ENCODE measurements at places on chromosomes 3 and 15.
A peak's percentile ranks its signal among the peaks of the same experiment; 100 is the strongest.

DNA sequence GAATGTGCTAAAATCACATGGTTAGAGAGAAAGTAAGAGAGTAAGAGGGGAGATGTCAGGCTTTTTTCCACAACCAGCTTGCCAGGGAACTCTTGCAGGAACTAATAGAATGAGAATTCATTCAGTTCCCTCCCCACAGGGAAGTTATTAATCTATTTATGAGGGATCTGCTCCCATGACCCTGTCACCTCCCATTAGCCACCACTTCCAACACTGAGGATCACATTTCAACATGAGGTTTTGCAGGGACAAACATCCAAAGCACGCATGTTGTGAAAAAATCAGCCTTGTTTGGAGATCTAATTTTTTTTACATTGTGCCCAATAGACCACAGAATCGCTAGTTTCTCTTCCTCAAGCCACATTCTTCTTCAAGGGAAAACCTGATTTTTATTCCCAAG lies 904.0 kb downstream of the TBL1XR1 start:
- no peak for DNase-seq

GRCh38 chr15:77455696-77456321 lies 35.1 kb downstream of the HMG20A start:
- peak; percentile 43 for DNase-seq

DNA sequence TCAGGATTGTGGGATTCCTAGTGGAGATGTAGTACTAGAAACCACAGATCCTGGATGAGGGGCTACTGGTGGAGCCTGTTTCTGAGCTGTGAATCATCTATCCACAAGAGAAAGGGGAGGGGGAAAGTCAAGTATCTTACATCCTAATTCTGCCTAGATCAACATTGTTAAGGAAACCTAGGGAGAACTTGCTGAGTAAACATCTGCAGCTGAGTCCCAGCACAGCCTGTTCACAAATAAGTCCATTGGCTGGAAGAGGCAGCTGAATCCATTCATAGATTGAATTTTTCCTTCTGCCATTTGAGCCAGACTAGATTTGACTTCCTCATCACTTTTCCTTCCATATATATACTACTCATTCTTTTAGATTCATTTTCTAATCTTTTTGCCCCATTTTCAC lies 460.5 kb downstream of the TUSC7 start:
- no peak for DNase-seq

GRCh38 chr15:30997270-30997669 lies 5.8 kb upstream of the MTMR10 start:
- no peak for DNase-seq

GRCh38 chr3:170632780-170633179 lies 46.9 kb upstream of the SLC7A14 start:
- no peak for DNase-seq

DNA sequence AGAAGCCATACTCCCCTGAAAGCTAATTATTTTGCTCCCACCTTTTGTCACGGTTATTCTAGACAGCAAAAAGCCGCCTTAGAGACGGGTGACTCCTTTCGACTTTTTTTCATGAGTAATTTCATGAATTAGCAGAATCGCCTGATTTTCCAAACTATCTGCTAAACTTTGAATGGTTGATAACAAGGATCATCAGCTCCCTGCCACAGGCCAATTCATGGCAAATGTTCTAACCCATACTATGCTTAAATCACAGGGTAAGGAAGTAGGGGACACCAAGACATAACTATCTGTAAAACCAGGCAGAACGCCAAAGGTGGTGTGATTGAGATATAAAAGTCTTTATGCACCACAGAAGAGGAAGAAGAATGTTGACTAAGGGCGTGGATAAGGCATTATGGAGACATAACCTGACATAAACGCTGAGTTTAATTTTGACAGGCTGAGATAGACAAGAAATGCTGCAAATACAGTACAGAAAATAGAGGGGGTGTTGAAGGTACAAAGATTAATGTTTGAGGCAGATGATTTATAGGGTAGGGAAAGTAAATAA lies 891 bp upstream of the DMXL2 start:
- no peak for DNase-seq

DNA sequence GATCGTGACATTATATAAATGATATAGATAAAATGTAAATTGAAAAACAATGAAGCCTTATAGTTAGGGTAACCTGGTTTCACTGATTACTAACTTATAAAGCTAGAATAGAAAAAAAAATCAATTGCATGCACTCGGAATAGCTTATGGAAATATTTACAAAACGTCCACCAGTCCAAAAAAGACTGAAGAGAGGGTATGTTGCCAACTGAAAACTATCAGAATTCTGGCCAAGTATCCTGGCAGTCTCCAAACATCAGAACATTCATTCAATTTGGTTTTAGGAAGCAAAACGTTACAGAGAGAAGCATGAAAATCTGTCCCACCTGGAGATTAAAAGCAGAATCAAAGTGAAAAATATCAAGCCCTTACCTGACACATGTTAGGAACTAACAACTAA lies 892.4 kb downstream of the ROBO1 start:
- DNase-seq = no peak

GRCh38 chr3:182861348-182861747 lies 68.0 kb downstream of the ATP11B start:
- no peak for DNase-seq

GRCh38 chr15:51328926-51329325 lies 9.5 kb downstream of the CYP19A1 start:
- DNase-seq = no peak

DNA sequence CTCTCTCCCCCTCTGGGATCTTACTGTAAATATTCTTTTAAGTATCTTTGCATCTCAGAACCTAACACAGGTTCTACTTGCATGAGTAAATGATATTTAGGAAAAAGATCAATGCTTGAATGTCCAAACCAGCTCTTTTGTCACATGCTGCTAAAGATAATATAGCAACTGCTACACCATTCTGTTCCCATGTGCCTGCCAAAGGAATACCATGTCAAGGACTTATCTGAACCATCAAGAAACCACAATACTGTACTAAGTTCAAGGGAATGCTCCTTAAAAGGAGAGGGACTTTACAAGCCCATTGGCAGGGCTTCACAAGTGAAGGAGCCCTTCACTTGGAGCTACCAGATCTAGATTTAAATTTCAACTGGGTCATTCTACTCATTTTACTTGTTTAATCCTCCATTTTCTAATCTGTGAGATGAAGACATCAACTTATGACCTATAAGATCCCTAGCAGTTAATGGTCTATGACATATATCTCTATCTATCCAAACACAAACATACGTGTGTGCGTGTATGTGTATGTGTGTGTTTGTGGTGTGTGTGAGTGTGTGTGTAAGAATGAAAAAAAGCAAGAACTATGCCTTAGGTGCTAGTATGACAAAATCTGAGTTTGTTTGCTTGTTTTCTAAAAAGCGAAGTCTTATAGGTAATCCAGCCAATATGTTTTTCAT lies 13.0 kb upstream of the SEC62 start:
- DNase-seq = no peak

- no peak for DNase-seq
These were observed 53.3 kb downstream of the SLC6A6 start for GRCh38 chr3:14455571-14456317.

- DNase-seq = peak; percentile 19
These were observed 108.3 kb downstream of the P3H2 start for GRCh38 chr3:190012314-190012782.

GRCh38 chr15:74651242-74651741 lies 35.7 kb downstream of the CLK3 start:
- no peak for DNase-seq

DNA sequence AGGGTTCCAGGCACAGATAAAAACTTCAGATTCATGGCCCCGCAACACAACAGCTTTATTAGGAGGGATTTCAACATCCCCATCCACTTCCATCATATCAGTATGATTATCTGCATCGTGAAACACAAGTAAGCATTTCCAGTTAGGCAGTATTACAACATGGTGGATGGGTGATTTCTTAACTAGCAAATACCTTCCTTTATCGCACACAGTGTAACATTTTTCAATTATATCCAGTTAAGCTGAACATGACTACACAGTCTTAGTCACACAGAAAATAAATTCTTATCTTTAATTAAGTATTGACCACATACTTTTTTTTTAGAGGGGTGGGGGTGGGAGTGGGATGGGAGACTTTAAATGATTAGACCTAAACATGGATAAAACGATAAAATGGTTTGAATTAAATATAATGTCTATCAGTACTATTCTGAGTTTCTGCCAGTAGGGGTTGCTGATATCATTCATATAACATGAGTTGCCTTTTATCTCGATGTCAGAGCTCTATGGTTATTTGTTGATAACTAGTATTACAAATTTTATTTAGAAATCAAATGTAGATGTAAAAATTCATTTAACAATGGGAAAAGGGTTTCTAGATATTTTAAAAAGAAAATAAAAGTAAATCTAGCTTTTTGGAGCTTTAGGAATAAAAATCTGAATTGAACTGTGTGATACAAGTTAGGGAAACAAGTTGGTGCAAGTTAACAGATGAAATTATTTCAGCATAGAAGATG lies 146.6 kb downstream of the TBL1XR1 start:
- no peak for DNase-seq

GRCh38 chr15:67883234-67883773 lies 43.5 kb upstream of the RNU6-1 start:
- no peak for DNase-seq

- DNase-seq = no peak
These were observed 961 bp downstream of the HAPLN3 start for GRCh38 chr15:88894348-88894818.

DNA sequence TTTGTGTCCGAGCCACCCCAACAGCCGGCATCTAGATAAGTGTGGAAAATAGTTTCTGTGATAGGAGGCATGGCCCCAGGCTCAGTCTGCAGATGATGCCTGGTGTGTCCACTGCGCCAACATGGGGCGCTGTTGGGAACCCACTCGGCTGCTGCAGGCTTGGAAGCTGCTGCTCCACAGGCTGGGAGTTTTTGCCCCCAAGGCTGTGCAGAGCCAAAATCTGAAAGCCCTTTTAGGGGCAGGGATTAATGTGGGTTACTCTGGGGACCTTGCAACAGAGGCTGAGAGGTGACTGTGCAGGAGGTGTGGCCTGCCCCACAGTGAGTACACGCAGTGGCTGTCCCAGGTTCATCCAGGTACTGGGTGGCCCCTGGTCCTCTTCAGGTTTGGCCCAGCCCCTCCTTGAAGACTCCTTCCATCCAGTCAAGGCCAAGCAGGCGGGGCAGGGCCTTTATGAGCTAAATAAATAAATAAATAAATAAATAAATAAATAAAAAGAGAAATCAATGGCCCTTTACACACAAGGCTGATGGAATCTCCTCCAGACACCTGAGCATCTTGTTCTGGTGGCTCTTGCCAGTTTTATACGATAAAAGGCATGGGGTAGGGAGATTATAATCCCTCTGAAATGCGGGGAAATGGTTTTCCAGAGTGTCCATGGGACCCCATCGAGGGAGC lies 73.8 kb downstream of the AAGAB start:
- DNase-seq = no peak

- no peak for DNase-seq
These were observed 931.9 kb downstream of the IGSF11 start for GRCh38 chr3:118102737-118103136.

GRCh38 chr3:184751204-184752040 lies 39.6 kb upstream of the MAGEF1 start:
- no peak for DNase-seq

GRCh38 chr15:81003097-81003350 lies 2.3 kb downstream of the TLNRD1 start:
- DNase-seq = no peak

DNA sequence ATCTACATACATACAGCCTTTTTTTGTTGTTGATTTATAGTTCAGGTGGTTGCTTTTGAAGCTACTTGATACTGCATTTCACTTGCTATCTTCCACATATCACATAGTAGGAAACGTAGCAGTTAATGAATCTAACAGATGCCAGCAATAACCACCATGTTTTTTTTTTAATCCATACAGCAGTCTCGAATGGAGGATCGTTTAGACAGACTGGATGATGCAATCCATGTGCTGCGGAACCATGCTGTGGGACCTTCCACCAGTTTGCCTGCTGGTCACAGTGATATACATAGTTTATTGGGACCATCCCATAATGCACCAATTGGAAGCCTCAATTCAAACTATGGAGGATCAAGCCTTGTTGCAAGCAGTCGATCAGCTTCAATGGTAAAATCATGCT lies 123.2 kb upstream of the CGNL1 start:
- no peak for DNase-seq

DNA sequence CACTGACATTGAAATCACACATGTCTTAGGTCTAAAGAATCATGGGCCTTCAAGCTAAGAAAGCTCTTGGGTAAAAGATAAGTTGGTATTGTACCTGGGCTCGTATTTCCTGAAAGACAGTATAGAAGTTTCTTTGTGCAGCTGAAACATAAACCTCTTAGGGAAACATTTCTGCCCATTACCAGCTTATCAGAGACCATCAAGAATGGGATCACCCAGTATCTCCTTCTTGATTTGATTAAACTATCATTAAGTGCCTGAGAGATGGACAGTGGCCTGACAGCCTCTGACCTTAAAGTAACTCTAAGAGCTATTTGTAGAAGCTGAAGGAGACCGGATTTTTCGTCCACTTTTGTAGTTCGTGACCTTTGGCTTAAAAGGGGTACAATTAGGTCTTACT lies 265.3 kb downstream of the ERC2 start:
- DNase-seq = no peak

DNA sequence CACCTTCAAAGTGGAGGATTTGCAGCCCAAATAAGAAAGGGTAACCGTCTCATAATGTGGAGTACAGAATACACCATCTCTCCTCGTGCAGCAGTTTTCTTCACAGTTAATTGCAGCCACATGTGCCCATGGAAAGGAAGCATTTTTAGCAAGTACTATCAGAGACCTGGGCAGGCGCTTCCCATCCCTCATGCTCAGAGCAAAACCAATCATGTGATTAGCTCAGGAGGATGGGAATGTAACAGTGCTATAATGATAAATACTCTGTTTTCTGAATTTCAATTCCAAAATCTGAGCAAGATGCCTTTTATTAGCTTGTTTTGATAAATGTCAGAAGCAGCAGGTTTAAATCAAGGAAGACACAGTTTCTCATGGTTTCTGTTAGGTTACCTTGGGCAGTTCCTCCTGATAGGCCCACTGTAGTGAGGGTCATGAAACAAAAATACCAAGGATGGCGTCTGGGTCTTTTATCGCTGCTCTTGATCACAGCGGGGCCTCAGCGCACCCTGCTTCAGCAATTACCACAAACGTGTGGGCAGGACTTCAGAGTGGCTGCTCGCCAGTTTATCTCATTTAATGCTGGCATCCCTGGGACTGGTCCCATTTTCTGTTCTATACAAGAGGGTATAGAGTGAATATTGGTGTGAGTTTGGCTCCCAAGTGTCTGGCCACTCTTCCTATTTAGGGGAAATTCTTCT lies 92.6 kb upstream of the VGLL4 start:
- no peak for DNase-seq

GRCh38 chr3:116306720-116307119 lies 138.6 kb downstream of the LSAMP start:
- no peak for DNase-seq

Data from right renal cortex interstitium (tissue), 3 donors.